Right atrium auricular region (tissue), 2 donors: ENCODE measurements at places on chromosomes 1 and 21.

- no peak for DNase-seq
Measured at GRCh38 chr21:18522181-18522972, 118.8 kb upstream of the TMPRSS15 start.

GRCh38 chr1:201884425-201884824 is 4.3 kb upstream of the SHISA4 start:
- DNase-seq, result no peak

GRCh38 chr1:242431786-242432185 is 92.7 kb downstream of the PLD5 start:
- DNase-seq, result no peak

DNA sequence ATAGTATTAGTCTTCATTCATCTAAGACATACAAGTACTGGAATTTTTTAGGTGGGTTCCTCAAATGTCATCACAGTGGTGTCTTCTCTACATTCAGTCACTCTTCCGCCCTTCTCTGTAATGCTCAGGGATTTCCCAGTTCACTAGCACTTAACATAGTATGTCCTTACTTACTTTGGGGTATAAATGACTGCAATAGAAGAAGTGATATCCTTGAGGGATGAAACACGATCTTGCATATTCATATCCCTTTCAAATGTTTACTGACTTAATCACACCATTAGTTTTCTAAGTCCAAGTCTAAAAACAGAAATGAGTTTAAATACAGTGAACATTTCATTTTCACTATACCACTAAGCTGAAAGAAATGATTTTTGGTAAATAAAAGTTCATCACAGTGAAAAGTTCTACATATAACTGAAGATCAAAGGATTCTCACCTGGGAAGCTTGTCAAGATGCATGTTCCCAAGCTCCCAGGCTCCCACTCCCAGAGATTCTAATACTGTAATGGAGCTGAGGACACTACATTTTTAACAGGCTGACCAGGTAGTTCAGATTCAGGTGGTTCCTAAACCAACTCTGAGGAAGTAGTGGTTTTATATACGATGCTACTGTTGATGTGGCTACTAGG is 29.7 kb downstream of the MRPL39 start:
- DNase-seq, result no peak

- no peak for DNase-seq
Measured at GRCh38 chr1:27571439-27572018, 32.4 kb downstream of the AHDC1 start.

DNA sequence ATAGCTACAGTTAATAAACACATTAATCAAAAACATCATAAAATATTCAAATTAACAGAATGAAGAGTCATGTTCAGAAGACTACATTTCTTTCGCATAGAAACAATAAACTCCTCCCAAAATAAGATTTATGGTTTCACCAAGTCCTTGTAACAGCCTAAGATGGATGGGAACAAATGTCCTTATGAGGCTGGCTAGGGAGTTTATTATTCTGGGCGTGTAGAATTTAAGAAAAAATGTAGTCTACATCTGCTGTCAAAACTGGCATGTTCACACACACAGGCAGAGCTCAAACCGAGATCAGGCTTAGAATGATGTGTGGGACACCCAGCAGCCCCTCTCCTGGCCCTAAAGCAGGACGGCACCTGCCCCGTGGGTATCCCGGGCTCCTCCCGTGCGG is 101.1 kb downstream of the NPHP4 start:
- no peak for DNase-seq

DNA sequence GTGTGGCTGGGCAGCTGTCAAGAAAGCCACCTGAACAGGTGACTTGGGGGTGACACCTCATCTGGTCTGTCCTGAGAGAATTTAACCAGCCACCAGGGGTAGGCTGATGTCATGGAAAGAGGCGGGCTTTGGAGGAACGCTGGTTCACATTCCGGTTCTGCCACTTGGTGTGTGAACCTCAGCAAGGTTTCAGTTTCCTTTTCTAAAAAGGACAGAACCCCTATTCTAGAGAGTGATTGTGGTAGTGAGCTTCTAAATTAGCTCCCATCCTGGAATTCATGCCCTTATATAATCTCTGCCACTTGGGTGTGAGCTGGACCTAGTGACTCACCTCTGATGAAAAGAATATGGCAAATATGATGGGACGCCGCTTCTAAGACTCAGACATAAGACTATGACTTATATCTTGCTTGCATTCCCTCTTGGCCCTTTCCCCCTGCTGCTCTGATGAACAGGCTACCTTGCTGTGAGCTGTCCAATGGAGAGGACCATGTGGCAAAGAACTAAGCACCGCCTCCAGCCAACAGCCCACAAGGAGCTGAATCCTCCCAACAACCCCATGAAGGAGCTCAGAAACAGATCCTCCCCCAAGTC is 332.1 kb downstream of the RRAGC start:
- no peak for DNase-seq

GRCh38 chr1:35173909-35174540 is 18.9 kb downstream of the SFPQ start:
- no peak for DNase-seq

- DNase-seq, result no peak
Measured at GRCh38 chr1:57116871-57117270, 151.1 kb upstream of the C8B start.

DNA sequence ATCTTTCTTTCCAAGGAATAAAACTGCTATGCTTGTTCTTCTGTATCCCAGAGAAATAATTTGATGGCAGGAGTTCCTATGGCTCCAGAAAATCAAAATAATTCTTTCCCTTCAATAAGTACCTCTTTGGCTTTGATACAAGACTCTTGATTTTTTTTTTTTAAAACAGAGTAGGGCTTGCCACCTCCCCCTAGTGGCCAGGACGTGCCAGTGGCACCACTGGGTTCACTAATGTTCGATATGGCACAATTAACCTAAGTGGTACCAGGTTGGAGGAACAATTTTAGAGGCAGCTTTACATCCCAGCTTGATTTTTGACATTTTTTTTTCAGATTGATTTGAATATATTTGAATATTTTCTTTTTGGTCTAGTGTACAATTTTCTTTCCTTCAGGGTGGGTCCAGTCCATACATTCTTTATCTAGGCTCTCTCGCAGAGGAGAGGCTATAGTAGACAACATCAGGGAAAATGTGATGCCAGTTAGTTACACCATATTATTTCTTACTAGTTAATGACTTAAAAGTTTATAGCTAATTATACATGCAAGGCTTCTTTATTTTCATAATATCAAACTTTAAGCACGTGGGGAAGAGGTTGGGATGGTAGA is 330.9 kb downstream of the S1PR1 start:
- no peak for DNase-seq

GRCh38 chr1:179545321-179545720 is 30.4 kb downstream of the NPHS2 start:
- no peak for DNase-seq

DNA sequence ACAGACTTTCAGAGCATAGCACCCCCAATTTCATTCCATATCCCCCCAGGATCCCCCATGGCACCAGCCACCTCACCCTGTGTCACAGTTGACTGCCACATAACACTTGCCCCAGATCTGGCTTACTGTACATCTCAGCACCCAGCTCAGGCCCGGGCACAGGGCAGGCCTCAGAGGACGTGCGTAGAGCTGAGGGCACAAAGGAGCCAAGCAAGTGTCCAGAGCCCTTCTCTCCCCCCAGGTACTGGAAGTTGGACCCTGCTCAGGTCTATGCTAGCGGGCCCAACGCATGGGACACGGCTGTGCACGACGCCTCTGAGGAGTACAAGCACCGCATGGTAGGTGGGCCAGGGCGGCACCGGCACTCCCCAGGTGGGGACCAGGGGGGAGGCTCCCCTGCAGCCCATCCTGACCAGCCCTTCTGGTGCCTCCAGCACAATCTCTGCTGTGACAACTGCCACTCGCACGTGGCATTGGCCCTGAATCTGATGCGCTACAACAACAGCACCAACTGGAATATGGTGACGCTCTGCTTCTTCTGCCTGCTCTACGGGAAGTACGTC is 8.0 kb upstream of the SYTL1 start:
- DNase-seq, result no peak

DNA sequence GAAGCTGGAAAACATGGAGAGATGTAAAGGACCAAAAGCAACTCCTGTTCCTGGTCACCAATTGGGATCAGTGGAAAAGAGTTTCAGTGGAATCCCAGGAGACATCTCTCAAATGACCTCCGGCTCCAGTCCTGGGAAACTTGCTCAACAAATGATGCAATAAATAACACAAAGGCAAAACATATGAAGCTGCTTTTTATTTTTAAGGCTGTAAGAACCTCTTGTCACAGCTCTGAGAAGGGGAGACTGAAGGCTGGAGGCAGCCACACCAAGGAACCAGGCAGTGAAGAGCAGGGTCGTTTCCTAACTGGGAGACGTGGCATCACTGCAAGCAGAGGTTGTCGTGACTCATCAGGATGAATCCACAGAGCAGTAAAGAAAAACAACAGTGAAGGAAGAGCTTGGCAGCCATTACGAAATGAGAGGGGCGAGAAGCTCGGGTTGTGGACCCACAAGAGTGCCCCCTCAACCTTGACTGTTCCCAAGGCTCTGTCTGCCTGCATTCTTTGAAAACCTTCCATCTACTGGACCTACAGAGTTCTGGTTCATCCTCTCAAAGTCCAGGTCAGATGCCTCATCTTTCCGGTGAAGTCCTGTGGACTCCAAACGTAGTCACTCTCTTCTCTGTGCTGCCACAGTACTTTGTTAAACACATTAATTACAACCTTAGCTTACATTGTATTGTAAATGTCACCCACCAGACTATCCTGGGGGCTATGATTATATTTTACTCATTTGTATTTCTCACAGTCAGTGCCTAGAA is 32.1 kb downstream of the JAK1 start:
- peak; percentile 70 for DNase-seq

- no peak for DNase-seq
Measured at GRCh38 chr1:21232044-21232443, 55.3 kb upstream of the EIF4G3 start.

DNA sequence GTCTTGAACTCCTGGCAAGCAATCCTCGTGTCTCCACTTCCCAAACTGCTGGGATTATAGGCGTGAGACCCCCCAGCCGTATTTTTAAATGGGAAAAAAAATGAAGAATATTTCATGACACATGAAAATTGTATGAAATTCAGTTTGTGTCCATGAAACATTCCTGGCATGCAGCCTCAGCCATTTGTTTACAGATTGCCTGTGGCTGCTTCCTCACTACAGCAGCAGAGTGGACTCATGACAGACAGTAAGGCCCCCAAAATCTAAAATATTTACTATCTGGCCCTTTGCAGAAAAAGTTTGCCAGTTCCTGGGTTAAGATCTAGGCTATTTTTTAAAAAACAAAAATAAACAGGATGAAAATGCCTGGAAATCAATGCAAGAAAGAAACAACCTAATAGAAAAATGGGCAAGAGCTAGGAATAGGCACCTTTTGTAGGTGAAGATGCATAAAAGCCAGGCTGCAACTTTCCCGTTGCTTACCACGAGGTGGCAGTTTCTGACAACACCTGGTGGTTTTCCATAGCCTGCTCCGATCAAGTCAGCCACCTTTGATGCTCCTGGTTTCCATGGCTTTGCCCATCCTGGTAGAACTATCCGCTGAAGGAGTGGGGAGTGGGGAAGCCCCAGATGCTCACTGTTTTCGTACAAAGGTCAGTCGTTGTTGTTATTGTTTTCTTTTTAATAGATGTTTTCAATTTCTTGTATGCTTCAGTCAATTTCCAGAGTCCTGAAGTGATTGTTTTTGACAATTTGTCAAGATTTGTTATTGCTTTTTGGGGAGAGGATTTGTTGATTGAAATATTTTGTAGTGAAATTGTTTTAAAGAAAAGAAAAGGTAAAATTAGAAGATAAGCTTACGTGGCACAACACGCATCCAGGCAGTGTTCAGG is 24.3 kb downstream of the UBE2Q1 start:
- no peak for DNase-seq

GRCh38 chr1:70864302-70864701 is 183.3 kb downstream of the PTGER3 start:
- DNase-seq, result no peak

GRCh38 chr1:204688007-204688406 is 2.5 kb upstream of the LRRN2 start:
- DNase-seq, result no peak

DNA sequence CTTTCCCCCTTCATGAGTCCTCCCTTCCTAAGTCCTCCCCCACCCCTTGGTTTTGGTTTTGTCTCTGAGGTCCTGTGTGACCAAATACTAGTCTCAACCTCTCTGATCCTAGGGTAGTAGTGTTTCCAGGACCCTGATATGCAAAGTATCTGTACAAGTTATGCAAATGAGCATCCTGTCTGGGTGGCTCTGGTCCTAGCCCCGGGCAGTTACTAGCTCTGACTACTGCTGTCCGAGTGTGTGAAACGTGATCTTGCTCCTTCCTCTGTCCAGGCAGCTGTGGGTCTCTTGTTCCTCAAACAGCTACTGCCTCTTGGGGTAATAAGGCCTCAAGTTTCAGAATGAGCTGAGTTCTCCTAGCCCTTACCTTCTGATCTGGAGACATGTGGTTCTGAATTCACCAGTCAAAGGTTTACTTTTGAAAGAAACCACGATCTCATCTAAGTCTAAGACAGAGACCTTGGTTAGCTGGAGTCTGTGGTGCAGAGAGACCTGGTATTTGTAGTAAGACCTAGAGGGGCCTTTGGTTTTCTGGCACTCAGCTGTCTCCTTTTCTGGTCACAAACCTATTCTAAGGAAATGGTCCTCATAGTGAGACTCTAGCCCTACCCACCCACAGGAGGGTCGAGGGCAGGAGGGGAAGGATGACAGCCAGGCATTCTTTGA is 31.0 kb upstream of the IL19 start:
- no peak for DNase-seq

DNA sequence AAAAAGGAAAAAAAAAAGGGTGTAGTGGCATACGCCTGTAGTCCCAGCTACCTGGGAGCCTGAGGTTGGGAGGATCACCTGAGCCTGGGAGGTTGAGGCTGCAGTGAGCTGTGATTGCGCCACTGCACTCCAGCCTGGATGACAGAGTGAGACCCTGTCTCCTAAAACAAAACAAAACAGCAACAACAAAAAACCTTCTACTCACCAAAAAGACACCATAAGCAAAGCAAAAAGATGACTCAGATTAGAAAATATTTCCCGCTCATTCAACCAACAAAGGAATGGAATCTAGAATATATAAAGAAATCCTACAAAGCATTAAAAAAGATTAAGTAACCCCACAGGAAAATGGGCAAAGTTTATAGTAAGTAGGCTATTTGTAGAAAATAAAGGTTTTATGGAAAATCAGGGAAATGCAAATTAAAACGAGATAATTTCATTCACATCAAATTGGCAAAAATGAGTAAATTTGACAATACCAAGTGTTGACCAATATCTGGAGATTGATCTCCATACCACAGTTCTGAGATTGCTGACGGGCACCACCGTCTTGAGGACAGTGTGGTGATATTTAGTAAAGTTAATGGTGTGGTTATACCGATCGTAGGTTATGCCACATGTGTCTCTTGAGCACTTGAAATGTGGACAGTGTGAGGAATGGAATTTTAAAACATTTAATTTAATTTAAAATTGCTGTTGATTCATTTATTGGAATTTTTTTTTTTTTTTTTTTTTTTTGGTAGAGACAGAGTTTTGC is 54.0 kb downstream of the PIK3CD start:
- DNase-seq, result no peak

DNA sequence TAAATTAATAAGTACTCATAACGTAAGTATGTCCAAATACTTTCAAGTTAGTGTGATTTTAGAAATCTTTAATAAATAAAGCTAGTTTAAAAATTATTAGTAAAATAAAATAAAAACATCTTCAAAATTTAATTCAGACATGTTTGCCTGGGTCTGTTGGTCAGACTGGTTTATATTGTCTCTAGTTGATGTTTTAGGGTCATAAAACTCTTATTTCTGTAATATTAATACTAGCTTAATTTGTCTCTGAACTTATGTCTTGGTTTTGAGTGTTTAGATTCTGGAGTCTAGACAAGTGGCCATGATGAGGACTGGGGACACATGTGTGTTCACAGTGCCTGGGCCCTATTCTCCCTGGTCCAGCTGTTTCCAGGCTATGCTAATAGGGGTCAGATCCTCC is 184.5 kb upstream of the TNR start:
- DNase-seq, result no peak

GRCh38 chr1:231663211-231663792 is 36.7 kb downstream of the DISC1 start:
- DNase-seq, result no peak
